Posterior vena cava (tissue), 2 donors: ENCODE measurements at places on chromosomes 2 and 18. TPM values are rescaled to one million over a fixed set of nuclear protein-coding genes. Genes with fewer than 3 reads are reported as not detected.

Gene LMAN1
- 57.8 TPM for total RNA-seq

Gene SGPP2
- total RNA-seq, result not detected

Gene RAX
- not detected for total RNA-seq

Gene LIPG
- total RNA-seq, result 1.7 TPM

Gene ASPRV1
- 1.7 TPM for total RNA-seq

Gene SIX3
- not detected for total RNA-seq

Gene RAB6D
- not detected for total RNA-seq

DNA sequence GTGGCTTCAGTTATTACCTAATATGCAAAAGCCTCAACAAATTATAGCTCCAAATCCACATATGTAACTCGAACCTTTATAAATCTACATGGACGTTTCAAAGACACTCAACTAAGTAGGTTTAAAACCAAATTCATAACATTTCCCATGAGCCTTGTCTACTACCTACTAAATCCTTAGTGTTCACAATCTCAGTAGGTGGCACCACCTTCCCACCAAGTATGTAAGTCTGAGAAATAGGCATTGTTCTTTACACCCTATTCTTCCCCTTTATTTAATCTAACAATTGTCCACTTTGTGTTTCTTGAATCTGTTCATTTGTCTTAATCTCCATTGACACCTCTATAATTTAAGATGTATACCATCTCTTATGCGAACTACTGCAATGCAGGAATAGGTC lies 4.6 kb downstream of the PIGN start:
- DNase-seq, result no peak

GRCh38 chr2:40072442-40073232 lies 293.6 kb upstream of the THUMPD2 start:
- DNase-seq, result no peak

DNA sequence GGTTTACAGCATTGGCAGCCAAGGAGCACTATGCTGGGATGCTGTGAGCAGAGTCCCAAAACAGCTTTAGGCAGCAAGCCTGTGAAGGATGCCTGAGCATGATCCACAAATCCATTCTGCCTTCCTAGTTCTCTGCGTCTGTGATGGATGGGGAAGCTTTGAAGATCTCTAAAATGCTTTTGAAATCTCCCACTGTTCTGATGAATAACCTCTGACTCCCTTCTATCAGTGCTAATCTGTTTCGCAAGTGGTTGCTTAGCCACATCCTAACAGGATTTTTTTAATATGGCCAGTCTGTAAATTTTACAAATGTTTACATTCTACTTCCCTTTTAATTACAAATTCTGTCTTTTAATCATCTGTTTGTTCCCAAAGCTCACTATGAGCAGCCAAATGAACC lies 319.2 kb downstream of the GULP1 start:
- no peak for DNase-seq
